ENCODE measurements at places on chromosomes 6 and 20.

- DNase-seq, result no peak
Measured at GRCh38 chr6:54288474-54288873, 19.8 kb upstream of the TINAG start.

GRCh38 chr6:99491171-99491570 lies 24.1 kb downstream of the USP45 start:
- DNase-seq, result no peak

- DNase-seq, result no peak
Measured at GRCh38 chr6:46776070-46776712, 17.0 kb upstream of the MEP1A start.

DNA sequence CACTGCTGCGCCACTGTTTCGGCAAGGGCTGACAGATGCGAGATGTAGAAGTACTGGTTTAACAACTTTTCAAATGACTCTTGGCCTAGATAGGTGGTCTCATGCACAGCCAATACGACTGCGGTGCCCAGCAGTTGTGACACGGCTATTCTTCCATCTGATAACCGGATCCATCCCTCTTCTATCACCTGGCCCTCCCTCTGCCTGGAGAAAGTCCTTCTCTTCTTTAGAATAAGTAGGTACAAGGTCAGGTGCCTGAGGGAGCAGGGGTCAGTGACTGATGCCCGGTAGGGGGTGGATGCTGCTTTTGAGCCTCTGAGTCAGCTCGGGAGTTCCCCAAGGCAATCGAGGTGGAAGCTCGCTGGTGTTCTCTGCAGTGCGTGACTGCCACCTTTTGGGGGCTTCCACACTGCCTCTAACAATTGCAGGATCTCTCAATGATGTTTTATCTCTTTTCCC lies 166.8 kb upstream of the GRIK2 start:
- DNase-seq, result peak; percentile 18

DNA sequence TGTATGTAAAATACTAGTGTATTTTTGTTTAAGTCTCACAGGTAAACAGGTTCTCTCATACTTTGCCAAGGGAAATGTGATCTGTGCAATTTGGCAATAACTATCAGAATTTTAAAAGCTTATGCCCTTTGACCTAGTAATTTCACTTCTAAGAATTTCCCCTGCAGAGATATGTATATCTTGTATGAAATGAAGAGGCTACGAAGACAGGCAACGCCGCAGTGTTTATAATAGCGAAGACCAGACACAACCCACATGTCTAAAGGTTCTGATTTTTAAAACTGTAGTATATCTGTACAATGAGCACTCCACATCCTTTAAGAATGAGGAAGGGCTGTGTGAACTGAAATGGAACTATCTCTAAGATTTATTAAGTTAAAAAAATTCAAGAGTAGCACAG lies 7.5 kb downstream of the TRAF3IP2 start:
- no peak for DNase-seq

DNA sequence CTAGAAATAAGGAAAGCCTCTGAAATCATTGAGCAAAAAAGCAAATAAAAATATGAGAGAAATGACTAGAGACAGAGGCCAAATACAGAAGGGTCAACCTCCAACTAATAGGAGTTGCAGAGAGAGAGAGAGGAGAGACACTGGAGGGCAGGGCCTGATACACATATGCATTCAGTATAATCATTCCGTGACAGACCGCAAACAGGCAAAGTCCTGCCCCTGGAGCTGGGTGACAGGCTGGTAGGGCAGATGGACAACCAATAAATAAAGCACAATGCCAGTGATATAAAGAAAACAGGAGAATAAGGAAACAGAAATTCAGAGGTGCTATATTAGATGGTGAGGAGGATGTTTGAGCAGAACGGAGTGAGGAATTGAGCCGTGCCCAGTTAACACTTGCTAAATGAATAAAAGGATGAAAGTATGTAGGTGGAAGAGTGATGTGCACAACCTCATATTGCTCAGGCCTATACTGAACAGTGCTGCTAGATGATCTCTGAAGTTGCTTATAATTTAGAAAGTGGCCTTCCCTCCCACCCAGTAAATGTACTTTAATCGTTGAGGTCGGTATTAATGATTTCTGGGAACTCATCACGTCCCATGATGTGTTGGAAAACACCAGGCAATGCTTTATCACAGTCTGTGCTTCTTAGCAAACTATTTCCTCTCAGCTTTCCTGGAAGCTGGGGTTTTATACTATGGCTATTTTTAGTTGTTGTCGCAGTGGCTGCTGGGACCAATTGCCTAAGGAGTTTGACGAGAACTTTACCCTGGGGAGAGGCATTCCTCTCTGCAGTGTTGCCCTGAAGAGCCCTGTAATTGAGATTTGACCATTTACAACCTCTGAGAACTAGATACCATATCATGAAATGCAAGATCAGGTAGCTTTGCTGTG lies 37.6 kb upstream of the CLIC5 start:
- DNase-seq, result no peak

- DNase-seq, result no peak
Measured at GRCh38 chr6:91827151-91827550, 1240.3 kb upstream of the MAP3K7 start.

- DNase-seq, result no peak
Measured at GRCh38 chr6:148287623-148288333, 54.9 kb upstream of the SASH1 start.

DNA sequence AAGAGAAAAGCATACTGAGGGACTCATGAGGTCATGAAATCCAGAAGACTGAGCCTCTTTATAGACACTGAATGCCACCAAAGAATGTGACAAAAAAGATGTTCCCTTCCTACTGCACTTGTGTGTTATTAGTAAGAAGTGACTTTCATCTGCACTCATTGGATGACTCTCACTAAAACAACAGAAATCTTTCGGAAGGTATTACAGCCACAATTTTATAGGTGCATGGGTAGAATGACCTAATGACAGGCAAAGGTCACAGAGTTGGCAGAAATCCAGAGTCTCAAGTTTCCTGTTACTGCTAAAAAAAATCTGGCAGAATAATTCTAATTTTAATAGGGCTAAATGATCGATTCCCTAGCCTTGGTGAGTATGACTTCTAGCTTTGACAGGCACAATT lies 13.3 kb downstream of the PKHD1 start:
- no peak for DNase-seq

DNA sequence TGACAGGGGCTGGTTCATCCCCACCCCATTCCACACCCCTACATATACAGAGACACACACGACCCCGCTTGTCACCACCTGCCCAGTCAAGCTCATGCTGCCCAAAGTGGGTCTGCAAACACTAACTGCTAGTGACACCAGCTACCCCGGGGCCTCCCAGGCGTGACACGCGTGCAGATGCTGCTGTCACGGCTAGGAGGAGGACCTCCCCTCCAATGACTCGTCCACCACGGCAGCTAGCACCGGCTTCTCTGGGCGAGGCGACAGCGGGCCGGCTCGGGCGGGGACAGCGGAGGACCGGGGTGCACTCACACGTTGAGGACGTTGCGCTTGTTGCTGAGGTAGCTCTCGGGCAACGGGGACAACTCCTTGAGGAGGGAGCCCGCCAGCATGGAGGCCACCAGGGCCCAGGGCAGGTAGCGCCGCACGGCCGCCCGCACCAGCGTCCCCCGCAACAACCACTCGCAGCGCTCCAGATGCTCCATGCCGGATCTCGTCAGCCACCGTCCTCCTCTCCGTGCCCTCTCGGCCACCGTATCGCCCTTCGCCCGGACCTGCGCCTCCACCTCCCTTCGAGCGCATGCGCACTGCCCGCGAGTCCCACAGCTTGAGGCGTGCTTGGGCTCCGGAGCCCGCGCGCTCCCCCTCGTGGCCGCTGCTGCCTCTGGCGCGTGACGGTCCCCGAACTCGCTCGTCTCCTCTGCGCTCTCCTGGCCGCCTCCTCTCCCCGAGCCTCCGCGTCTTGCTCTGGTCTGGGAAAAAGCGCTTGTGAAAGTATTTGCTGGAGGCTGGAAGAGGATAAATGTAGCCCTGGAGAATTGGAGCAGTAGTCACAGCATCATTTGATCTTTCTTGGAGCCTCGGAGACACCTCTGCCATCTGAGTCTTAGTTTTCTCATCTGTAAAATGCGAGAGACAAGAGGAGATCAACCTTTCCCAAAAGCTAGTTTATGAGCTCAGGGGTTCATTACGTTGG lies at the start of gene FITM2:
FITM2 (minus strand) TSS at position 539 of the 976 bp plus-strand sequence; CDS start at position 485, 54 bp downstream.
- peak; percentile 98 for DNase-seq

- no peak for DNase-seq
Measured at GRCh38 chr6:26360451-26361416, 4.3 kb upstream of the BTN3A2 start.

DNA sequence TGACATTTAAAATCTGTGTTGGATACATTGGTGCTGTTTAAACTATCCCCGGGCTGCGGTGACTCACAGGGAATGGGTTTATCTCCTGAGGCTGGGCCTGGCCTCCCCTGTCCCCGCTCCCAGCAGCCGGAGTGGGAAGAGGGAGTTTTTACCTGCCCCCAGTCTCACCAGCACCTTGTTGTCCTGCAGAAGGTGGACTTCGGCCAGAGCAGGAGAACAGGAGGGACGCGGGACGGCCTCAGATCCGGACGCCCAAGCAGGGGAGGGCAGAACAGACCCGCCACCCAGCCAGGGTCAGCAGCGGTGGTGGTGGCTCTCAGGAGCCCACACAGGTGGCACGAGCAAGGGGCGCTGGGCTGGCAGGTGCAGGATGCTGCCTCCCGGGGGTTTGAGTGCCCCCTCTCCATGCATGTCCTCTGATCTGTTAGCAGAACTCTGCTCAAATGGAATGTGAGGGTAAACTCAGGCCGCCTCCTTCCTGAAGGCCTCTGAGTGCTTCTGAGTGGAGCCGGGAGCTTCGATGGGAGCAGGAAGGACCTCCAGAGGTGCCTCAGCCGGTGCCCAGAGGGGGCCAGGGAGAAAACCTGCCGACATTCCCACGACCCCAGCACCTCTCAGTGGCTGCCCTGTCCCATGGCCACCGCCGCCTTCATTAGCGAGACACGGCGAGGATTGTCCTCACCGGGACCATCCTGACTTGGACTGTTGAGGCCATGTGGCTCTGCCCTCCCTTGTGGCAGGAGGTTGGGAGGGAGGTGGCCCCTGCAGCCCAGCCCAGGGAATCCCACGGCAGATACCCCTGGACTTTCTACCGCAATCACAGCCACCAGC lies 43.4 kb upstream of the MRGBP start:
- no peak for DNase-seq

- DNase-seq, result peak; percentile 73
Measured at GRCh38 chr20:3045042-3045815, 623 bp upstream of the MRPS26 start.

DNA sequence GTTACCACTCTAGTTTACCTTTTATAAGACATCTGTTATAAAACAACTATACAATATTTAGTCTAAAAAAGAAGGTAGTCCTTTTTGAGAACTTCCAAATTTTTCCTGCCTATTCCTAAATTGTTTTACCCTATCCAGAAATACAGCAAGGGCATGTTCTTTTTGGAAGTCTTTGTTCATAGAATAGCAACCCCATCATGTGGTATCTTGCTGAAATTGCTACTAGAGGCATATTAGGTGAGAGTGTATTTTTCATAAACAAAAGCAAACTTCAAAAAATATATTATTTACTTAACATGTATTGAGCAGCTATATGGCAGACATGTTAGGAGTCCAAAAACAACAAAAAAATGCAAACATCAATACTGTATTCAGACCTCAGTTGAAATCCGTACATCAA lies 371.8 kb upstream of the NRSN1 start:
- no peak for DNase-seq

DNA sequence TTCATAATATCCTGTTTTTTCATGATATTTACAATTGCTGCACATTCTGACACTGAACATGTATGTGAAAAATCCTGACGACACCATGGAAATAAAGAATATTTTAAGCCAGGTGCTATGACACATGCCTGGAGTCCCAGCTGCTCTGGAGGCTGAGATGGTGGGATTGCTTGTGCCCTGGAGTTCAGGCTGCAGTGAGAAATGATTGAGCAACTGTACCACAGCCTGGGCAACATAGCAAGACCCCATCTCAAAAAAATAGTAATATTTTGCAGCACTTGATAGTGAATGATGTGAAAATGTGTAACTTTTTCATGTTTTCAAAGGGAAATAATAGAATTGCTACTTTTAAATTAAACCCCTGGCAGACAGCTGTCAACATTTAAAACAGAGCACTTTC lies 137.1 kb downstream of the ADGRG6 start:
- DNase-seq, result no peak

DNA sequence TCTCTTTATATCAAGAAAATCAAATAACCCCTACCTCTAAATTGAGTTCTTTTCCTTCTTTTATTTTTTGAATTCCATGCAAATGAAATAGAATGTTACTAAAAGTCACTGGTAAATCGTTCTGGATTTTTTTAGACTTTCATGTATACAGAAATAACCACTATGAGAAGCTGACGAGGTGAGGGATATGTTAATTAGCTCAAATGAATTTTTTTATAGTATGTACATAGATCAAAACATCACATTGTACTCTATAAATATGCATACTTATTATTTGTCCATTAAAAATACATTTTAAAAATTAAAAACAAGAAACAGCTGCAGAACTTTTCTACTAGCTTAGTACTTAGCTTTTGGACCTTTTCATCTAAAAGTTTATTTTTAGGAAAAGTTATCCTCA lies 165.4 kb downstream of the DOK5 start:
- DNase-seq, result no peak

- DNase-seq, result no peak
Measured at GRCh38 chr6:135305684-135306083, 124.6 kb downstream of the MYB start.

GRCh38 chr6:168273441-168274036 lies 46.0 kb downstream of the DACT2 start:
- no peak for DNase-seq

- no peak for DNase-seq
Measured at GRCh38 chr6:99882128-99882702, 111.8 kb downstream of the MCHR2 start.

DNA sequence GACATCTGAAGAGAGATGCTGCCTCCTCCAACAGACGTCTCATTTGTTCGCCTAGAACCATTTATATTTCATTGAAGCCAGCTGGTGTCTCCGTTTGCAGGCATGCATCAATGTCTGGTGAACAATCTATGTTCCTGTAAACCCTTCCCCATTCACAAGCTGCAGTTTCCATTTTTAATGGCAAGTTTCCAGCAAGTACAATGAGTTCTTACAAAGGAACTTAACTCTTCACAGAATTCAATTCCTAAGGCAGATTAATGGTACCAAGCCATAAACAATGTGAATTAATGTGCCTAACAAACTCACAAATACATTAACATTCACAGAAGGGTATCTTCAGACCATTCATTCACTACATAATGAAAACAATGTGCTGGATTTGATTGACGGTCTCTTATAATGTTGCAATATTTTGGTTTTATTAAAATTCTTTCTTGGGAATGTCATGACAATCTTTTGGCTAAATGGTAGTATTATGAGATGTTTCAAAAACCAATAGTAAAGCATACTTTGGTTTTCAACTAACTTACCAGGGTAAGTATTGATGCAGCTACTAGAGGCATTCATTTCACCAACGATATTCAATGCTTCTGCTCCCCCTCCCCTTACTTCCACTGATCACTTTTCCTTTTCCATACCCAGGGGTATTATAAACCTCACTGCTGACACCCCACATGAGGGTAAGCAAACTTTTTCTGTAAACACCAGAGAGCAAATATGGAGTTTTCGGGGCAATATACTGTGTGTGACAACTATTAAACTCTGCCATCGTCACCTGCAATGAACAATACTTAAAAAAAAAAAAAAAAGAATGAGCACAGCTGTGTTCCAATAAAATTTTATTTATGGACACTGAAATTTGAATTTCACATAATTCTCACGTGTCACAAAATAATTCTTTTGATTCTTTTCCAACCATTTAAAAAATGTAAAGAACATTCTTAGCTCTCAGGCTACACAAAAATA lies 4.2 kb downstream of the AKIRIN2 start:
- no peak for DNase-seq

GRCh38 chr6:37209461-37210205 lies 39.7 kb downstream of the PIM1 start:
- no peak for DNase-seq

GRCh38 chr6:39915866-39916265 lies 18.4 kb downstream of the MOCS1 start:
- DNase-seq, result no peak
